ENCODE measurements at places on chromosomes 2 and 18.

GRCh38 chr2:174659069-174659900 lies 61.7 kb upstream of the WIPF1 start:
- no peaks in the 10 kb centered on the region for H3K27me3 ChIP-seq
- no peak overlapping the region for H3K4me3 ChIP-seq
- DNase-seq = no peak
- no peaks in the 10 kb centered on the region for H3K36me3 ChIP-seq
- no peaks in the 10 kb centered on the region for H3K4me1 ChIP-seq

DNA sequence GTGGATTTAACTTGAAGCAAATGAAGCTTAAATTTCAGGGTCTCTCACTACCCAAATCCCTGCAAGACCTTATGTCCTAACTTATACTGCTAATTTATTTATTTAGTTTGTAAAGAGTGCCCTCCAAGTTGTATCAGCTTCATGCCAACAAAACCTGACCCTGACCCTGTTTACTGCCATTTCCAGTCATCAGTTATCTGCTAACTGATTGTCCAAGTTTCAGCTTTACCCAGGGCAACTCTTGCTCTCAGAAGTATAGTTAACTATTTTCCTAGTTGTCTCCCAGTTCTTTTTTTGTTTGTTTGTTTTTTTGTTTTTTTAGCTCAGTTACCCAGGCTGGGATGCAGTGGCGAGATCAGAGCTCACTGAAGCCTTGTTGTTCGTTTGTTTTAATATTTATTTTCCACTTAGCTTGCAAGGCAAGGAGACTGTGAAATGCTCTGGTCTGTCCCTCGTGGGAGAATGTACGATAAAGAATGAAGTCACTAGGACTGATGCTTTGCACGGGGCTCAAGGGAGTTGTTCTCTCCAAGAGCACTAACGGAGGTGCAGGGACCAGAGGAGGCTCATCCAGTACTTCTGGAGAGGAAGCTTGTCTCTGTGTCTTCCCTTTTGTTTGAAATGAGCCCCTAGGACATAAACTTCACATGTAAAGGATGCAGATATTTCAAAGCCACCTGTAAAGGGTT lies 35.3 kb downstream of the MYOM1 start:
- DNase-seq = no peak
- H3K36me3 ChIP-seq = no peaks in the 10 kb centered on the region
- H3K4me3 ChIP-seq = no peak overlapping the region
- H3K27ac ChIP-seq = no peak overlapping the region
- no peaks in the 10 kb centered on the region for H3K4me1 ChIP-seq

DNA sequence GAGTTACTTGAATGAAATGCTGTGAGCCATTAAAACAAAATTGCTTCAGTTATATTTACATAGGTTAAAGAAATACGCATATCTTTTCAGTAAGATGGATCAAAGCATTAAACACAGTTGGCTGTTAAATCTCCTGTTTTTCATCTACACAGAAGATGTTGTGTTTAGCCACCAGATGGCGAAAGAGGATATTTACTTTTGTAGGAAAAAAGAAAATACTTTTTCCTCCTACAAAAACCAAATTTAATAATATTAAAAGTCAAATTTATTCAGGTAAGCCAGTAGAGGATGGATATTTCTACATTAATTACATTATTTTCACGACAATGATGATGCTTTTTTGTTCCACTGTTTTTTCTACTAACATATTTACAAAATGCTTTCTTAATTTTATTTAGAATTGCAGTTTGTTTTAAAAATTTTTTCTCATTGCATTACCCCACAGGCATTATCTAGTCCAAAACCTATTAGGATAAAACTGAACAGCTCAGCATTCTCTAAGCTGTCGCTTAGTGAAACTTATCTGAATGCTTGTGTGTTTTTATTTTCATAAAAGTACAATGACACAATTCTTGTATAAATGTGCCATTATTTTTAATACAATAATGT lies 173.7 kb downstream of the ASXL3 start:
- H3K4me3 ChIP-seq = no peak overlapping the region
- DNase-seq = no peak
- no peaks in the 10 kb centered on the region for H3K36me3 ChIP-seq
- peaks cover 19% of the 10 kb centered on the region for H3K27me3 ChIP-seq
- peaks cover 9% of the 10 kb centered on the region for H3K4me1 ChIP-seq

DNA sequence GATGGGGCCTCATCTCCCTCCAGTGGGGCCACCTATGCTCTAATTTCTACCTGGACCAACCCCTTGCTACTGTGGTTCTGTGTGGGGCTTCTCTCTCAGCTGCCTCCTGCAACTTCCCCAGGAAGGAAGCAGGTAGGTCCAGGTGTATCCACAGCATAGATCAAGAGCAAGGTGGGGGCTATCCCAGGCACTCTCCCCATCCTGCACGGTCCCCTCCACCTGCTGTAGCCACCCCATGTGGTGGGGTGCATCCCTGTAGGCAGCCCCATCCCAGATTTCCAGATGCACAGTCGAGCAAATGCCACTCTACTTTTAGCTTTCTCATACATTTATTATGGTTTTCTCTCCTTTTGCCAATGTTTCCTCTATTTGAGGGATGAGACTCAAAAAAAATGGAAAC lies 156.1 kb downstream of the FBXO15 start:
- no peak for DNase-seq
- H3K4me1 ChIP-seq = peaks cover 5% of the 10 kb centered on the region
- no peaks in the 10 kb centered on the region for H3K27me3 ChIP-seq
- H3K36me3 ChIP-seq = no peaks in the 10 kb centered on the region
- H3K4me3 ChIP-seq = no peak overlapping the region

GRCh38 chr2:31192851-31193392 lies 24.4 kb downstream of the CAPN14 start:
- no peaks in the 10 kb centered on the region for H3K36me3 ChIP-seq
- H3K27me3 ChIP-seq = no peaks in the 10 kb centered on the region
- no peak overlapping the region for H3K27ac ChIP-seq
- no peak for DNase-seq
- no peak overlapping the region for H3K4me3 ChIP-seq

Measured in RWPE2 (cell line).